Amygdala (tissue), 56 donors: ENCODE measurements at places on chromosomes 5 and 9.
A peak's percentile ranks its signal among the peaks of the same experiment; 100 is the strongest.

DNA sequence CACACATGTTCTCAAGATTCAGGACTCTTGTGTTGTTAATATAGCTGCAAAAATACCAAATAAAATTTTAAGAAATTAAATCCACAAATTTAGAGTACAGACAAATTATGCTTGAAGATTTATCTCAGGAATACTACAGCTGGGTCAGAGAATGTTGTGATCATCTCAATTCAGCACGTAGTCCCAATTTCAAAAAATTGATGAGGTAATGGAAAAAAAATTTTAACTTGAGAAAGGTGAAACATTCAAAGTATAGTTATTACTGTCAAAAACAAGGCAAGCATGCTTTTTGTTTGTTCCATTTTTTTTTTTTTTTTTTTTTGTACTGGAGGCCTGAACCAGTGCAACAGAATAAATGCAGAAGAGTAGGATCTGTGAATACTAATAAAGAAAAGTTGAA is 29.4 kb downstream of the ICE1 start:
- no peak for DNase-seq

- DNase-seq: no peak
These were observed 2.7 kb downstream of the BSPRY start for GRCh38 chr9:113352006-113352405.

- no peak for DNase-seq
These were observed 70.8 kb upstream of the TGFBR1 start for GRCh38 chr9:99034149-99034548.

- DNase-seq: no peak
These were observed 2.2 kb upstream of the DTWD2 start for GRCh38 chr5:118990582-118990981.

- DNase-seq: no peak
These were observed 202.3 kb downstream of the AOPEP start for GRCh38 chr9:94928691-94929368.

DNA sequence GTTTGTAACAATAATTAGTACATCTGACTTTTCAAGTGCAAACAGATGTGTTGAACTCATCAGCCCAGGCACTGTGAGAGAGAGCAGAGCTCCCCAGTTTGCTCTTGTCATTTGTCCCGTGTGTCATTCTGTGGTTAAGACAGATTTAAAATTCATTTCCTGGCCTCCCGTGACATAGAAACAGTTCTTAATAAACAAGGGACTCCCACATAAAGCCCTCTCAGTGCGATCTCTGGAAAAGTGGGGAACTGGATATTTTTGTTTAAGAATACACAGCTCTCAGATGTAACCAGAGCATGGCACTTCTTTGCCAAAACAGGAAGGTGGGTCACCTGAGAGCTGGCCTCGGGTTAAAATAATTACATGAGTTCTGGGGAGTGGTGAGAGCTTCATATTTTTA is 58.6 kb downstream of the PRKACG start:
- DNase-seq: no peak

- DNase-seq: no peak
These were observed 4.8 kb downstream of the PSMB7 start for GRCh38 chr9:124410321-124410913.

DNA sequence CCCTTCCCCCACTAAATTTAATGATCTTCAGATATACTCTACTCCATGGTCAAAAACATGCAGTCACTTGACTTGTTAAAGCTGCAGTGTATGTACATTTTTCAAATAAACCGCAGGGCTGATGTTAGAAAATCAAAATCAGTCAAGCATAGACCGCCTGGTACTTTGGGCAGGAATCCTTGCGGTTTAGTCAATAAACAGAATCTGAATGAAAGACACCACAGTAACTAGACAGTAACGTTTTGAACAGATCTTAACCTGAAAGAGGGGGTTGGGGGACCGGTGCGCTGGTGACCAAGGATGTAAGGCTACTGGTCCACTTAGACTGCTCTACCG is 188.8 kb downstream of the BNC2 start:
- no peak for DNase-seq

DNA sequence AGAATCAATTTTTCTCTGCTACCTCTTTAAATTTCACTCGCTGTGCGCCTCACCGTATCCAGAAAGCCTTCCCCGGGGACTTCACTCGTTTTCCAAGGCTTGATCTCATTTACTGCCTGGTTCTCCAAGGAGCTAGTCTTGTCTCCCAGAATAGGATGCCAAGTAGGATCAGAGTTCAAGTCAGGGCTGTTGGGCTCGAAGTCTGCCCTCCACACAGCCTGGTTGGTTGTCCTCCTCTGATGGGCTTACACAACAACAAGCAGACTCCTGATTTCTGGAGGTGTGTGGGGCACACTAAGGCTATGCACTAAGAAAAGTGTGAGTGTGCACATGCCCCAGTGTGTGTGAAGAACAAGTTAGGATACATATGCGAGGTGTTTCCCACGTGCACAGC is 14.0 kb upstream of the TNIP1 start:
- no peak for DNase-seq

DNA sequence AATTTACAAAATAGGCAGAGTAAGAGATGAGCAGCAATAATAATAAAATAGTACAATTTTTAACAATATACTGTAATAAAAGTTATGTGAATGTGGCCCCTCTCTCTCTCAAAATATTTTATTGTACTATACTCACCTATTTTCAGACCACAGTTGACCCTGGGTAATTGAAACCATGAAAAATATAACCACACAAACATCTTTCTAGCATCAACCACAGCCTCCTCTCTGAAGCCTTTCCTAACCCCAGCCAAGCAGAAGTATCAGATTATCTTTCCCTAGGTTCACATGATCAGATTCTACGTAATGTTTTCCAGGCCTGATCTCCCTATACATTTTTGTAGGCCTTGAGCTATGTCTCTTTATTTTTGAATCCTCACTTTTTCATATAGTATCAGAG is 35.2 kb downstream of the DNAH5 start:
- DNase-seq: no peak

DNA sequence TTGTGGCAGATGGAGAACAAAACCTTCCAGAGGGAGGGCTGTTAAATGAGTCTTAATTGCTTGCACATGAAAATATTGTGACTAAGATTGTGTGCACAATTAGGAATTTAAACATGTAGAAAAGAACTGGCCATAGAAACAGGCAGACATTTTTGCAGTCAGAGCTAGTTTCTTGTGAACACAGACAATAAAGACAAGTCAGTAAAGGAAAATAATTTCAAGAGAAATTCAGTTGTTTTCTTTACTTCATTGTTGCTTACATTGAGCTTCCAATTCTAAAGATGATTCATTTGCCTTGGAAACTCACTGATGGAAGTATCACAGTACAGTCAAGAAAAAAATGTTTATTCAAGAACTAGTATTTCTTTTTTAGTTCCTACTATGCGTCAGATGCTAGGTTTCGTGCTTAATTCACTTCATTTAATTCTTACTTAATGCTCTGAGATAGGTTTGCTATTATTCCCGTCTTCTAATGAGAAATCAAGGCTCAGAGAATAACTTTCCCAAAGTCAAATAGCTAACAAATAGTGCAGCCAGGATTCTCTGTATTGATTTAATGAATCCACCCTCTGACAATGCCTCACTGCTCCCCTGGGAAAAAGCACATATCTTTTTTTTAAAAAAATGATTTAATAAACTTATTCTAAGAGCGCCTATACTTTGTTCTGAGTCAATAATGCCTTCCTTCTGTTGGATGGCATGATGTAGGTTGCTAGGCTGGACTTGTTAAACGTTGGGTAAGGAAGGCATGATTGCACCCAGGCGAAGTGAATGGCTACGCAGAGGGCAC is 581.4 kb downstream of the RAB3C start:
- no peak for DNase-seq

- DNase-seq: no peak
These were observed 271.3 kb upstream of the DMAC1 start for GRCh38 chr9:8070779-8071444.

- DNase-seq: peak; percentile 78
These were observed 21.9 kb upstream of the QSOX2 start for GRCh38 chr9:136267261-136268111.

DNA sequence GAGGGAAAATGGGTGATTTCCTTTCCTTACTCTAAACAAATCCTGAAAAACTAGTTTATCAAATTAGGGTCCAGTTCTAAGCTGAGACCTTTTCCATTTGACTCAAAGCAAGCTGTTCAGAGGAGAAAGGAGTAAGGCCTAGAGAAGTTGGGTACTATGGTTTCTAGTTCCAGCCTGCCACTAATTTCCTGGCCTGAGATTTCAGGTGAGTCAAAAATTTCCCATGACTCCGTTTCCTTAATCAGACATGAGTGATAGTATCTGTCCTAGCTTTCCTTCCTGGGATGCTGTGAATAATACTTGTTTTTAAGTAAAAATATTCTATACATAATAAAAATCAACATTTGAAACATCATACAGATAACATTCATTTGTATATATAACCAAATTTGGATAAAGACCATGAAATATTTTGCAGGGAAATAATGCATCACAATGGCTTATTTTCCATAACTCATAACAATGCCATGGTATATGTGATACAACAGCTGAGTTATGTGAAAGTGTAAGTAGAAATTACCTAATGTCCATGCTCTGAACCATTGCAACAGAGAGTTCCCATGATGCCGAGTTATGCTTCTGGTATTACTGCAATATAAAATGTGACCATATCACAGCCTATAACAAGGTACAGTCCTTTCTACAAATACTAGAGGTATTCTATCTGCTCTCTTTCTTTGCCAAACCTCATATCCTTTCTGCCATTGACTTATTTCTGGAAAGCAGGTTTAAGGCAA is 142.7 kb downstream of the MLLT3 start:
- DNase-seq: no peak

DNA sequence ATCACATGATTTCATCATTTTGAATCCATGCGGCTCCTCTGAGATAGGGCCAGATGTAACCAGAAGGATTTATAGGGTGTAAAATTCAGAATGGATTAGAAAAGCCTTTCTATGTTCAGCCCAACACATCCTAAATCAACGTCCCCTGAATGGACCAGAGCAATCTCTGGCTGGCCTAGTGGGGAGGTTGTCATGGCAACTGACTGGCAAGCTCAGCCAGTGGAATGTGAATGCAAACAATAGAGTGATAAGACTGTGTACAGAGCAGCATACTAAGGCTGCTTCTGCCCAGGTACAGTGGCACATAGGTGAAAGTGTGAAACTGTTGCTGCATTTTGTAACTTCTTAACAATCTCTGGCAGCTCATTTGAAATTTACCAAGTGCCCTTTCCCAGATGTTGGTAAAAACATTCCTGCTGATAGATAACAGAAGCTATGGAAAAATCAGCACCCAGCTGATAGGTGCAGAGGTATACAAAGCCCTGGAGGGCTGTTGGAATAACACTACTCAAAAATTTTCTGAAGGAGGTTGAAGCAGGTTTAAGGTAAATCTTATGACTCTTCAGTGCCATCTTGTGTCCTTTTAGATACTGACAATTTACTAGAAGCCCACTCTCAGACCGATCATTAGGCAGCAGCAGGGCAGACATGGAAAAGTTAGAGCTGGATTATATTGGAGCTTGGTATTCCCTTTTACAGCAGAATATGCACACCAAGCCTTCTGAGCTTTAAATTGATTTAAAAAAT is 267.2 kb downstream of the RAB3C start:
- peak; percentile 2 for DNase-seq

GRCh38 chr9:133921866-133922265 is 70.3 kb downstream of the VAV2 start:
- no peak for DNase-seq

DNA sequence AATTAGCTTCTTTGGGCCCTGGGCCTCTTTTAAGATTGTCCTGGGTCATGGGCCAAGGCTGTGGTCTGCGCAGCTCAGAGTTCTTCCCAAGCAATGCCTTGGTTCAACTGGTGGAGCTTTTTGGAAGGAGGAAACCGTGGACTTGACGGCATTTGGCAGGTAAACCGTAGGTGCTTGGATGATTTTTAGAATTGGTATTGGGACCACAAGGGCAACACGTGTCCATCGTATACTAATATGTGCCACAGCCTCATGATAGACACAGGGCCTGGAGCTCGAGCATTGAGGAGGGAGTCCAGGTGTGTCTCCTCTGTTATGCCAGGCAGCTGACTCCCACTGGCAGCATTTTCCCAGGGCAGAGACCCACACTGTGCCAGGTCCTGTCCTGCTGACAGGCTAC is 120.9 kb upstream of the PITX1 start:
- no peak for DNase-seq

DNA sequence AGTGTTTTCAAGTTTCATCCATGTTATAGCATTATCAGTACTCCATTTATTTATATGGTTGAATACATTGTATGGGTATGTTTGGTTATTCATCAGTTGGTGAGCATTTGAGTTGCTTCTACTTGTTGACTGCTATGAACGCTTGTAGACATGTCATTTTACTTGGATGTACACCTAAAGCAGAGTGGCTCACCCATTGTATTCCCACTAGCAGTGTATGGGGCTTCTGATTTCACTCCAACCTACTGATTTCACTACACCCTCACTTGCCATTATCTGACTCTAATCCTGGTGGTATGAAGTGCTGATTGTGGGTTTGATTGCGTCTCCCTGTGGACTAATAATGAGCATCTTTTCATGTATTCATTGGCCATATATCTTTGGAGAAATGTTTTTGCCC is 9.5 kb downstream of the NPM1 start:
- DNase-seq: no peak

- no peak for DNase-seq
These were observed 273.1 kb upstream of the DAB2 start for GRCh38 chr5:39697881-39698280.

- no peak for DNase-seq
These were observed 10.7 kb downstream of the PCDHAC2 start for GRCh38 chr5:140977003-140977402.

- no peak for DNase-seq
These were observed 17.5 kb downstream of the CDH12 start for GRCh38 chr5:22835686-22836085.

GRCh38 chr5:148792744-148793143 is 33.7 kb upstream of the ADRB2 start:
- no peak for DNase-seq

- DNase-seq: no peak
These were observed 15.0 kb downstream of the DMRT2 start for GRCh38 chr9:1065130-1065529.

- DNase-seq: no peak
These were observed 4.2 kb downstream of the BARX1 start for GRCh38 chr9:93950619-93951601.

DNA sequence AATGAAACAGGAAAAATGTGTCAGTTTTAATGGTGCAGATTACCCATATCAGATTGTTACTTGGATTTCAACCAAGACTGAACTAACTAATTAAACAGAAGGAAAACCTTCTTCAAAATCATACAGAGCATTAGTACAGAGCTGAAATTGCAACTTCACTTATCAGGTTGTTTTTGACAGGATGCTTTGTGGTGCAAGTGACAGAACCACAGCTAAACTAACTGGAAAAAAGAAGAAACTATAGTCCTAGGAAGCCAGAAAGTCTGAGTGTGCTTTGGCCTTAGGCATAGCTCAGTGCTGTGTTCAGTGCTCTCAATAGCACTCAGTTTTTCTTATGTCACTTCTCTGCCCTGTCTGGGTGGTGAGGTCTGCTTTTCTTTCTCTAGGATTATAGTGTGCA is 267.4 kb downstream of the CHSY3 start:
- DNase-seq: no peak

- peak; percentile 36 for DNase-seq
These were observed 40.8 kb upstream of the GLRX start for GRCh38 chr5:95863383-95863757.

- DNase-seq: no peak
These were observed 96.6 kb downstream of the UBAP2 start for GRCh38 chr9:33952066-33952465.

GRCh38 chr5:8907168-8907868 is 638.6 kb downstream of the SEMA5A start:
- DNase-seq: no peak

- no peak for DNase-seq
These were observed 57.8 kb downstream of the ERGIC1 start for GRCh38 chr5:172891716-172892421.
